ENCODE measurements at places on chromosomes 4 and X.
A peak's percentile ranks its signal among the peaks of the same experiment; 100 is the strongest.

DNA sequence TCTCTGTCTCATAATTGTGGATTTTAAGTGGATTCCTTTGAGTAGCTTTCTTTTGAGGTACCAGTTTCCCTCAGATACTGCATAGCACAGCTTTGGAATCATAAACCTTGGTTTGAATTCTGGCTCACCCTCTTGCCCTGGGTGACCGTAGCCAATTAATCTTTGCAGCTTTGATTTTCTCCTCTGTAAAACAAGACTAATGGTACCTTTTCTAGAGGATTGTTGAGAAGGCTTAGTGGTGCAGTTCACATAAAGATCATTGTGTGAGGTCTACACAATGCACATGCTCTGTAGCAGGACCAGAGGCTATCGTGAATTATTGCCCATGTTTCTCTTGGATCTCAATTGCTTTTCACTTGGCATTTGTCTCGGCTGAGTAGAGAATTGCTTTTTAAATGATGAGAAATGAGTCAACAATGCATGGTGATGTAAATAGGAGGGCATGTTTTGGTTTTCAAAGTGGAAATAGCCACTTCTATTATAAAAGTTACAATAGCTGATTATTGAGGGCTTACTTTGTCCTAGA, 47.9 kb downstream of the TMEM131L start:
- no peak for DNase-seq

DNA sequence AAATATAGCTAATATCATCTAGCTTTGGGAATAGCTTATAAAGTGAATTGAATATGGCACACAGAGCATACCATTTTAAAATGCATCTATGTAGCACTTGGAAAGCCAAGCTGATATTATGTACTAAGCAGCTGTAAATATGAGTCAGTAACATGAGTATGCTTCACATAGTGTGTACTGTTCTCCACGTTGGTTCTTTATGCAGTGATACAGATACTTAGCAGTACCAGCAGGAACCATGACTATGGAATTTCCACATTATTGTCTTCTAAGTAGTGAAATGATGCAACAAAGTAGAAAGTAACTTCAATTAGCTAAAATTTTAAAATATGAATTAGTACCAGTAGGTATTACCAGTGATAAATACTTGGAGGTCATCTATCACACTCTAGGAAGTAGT, 320.1 kb downstream of the BMPR1B start:
- no peak for DNase-seq

DNA sequence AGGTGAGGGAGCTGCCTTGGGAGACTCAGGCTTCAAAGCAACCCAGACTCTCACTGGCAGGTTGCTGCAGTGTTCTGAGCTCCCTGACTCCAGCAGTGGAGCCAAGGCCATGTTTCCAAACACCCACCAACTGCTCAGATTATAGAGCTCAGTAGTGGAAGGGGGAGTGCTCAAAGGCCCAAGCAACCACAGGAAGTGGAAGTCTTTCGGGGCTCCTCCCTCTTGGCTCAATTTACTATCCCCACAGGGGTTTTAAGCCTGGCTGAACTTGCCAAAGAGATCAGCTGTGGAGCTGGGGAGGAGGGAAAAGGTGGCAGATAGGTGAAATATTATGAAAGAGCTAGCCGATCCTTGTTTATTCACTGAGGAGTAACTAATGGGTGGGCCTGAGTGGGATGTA, 82.5 kb downstream of the HPRT1 start:
- peak; percentile 78 for DNase-seq

- no peak for DNase-seq
These were observed 80.3 kb downstream of the PPEF2 start for GRCh38 chr4:75821966-75822365.

GRCh38 chrX:113770071-113770470, 813.8 kb upstream of the HTR2C start:
- DNase-seq: no peak

DNA sequence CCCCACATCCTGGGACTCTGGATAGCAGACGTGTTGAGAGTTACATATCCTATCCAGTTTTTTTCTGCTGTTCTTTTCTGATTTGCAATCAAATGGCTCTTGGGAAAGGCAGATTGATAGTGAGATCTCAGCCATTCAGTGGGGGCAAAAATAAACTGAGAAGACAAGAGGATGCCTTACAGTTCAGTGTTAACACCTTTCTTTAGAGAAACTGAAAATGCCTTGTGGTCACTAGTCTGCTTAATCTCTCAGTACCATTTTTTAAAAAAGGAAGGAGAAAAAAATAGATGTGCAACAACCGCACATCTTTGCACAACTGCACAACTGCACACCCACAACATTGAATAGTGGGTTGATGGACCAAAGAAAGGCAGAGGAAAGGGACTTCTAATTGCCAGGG, 109.3 kb downstream of the ARHGEF9 start:
- DNase-seq: no peak

- DNase-seq: no peak
These were observed 47.9 kb upstream of the RBPJ start for GRCh38 chr4:26272654-26273615.

DNA sequence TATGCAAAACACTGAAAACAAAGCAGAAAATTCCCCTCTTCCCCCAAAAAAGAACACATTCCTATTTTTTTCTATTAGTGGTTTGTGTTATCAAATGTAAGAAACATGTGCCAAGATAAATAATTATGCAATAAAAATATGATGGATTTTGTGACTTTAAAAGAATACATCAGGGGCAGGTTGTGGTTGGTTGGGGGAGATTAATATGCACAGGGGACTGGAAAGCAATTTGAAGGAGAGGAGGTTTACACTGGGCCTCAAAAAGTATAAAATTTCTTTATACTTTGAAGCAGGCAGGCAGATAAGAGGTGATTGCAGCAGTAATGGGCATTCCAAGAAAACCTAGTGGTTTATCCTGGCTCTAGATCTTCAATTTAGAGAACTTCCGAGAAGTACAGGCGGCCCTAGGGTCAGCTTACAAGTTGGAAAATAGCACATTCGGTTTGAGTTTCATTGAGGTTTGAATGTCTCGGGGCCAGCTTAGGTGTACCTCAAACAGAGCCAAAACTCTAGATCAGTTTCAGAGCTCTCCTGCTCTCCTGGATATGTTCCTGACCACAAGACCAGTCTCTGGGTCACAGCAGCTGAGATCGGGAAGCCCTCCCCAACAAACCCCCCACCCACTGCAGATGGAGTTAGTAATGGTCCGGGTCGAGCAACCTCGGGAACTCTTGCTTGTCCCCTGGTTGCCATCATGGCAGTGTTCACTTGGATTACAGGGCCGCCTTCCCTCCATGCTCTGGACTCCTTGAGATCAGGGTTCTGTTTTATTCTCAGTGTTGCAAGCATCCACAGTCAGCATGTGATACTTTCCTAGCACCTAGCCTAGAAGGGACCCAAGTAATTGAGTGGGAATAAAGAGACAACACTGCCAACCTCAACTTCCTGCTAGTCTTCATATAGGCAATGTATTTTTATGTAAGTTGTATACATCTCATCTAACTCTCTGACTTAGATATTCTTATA, 112.1 kb upstream of the DDIT4L start:
- no peak for DNase-seq

DNA sequence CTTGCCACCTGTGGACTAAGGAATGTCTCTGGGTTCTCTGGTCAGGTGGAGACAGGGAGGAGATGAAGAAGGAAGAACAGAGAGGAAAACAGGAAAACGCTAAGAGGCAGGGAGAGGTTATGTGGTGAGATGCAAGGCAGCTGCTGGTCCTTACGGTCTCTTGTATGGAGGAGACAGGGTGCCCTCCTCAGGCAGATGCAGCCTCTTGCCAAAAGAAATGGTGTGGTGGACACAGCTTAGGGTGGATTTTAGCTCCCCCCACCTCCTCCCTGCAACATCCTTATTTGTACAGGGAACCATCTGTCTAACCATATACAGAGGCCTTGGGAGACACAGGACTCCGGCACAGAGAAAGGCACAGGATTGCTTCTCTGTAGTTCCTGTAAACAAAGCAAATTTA, 9.7 kb downstream of the OCIAD2 start:
- no peak for DNase-seq

Measured in NCI-H1694 (cell line).